ENCODE measurements at places on chromosomes 7 and 10. TPM values are rescaled to one million over a fixed set of nuclear protein-coding genes. Genes with fewer than 3 reads are reported as not detected.
A peak's percentile ranks its signal among the peaks of the same experiment; 100 is the strongest.

DNA sequence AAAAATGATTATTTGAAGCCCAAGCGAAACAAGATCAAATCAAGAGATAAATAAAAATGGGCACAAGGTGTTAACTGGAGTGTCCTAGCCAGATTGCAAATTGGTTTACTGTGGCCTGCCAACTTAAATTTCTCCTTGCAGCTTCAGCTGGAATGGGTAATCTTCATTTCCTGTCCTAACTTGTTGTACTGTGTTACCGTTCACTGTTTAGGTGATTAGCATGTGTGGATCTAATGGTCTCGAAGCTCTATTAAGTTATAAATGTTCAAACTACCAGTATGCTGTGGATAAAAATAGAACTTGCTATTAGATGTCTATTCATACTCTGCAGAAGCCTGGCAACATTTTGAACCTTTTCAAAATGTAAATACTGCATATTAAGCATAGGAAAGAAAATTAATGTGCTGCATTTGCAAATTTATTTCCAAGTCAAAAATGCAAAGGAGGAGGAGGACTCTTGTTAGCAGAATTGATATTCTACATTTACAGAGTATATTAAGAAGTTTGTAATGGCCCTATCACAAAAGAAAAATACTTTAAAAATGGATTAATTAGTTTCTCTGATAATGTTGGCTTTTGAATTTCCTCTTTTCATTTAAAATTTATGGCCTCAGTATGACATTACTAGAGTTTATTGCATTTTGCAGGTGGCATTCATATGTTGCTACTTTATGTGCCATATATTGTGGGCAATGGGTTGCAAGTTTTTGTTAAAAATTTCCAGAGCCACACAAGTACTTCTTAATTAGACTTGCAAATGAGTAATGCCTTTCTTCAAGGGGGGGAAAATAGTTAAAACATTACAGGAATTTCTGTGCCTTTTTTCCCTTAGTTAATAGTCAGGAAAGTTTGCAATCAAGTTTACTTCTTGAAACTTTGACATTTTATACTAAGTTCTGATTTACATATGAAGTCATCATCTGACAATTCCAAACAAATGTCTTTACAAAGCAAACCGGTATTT lies 92.1 kb downstream of the CABCOCO1 start:
- DNase-seq: no peak

- peak; percentile 25 for DNase-seq
Observed at GRCh38 chr7:131183611-131184119, 144.0 kb upstream of the MKLN1 start.

DNA sequence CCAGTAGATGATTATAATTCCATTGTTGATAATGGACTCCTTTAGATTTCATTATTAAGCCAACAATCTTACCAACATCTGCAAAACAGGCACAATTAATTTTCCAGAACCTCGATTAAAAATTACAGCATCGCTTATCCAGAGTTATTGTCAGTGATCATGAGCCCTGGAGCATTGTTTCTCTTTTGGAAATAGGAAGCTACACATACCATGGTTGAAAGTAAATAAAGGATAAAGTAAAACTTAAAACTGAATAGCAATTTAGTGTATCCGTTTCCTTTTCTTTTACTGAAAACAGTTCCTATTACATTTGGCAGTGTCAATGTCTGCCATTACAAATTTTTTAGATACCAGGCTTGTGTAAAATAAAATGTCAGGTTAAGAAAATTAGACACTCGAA lies 9.9 kb upstream of the HOXA2 start:
- no peak for DNase-seq

DNA sequence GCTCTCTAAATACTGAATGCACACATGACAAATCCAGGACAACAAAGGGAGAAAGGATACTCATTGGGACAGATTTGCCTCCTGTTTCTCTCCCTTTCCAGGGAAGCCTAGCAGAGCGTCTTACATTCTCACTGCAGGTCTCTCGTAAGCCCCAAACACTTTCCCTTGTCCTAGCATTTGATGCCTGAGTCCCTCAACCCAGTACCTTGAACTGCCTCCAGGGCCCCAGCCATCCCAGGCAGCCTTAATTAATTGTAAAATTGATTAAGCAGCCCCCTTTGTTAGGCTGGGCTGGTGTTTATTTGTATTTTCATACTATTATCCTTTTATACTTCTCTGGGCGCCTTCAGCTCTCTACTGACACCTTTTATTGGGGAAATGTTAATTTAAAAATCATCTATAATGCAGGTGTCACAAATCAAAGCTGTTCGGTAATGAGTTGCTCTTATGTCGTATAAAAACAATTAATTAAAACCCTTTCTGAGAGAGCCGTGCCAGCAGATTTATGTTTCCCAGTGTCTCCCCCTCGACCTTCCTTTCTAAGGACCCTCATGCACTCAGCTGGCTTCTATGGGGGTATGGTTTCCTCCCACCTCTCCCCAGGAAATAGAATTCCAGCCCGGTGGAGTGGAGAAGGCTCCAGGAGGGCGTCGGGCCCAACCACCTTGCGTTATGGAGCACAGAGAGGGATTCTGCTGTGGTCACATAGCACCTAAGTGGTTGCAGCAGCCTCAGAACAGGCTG lies 243.8 kb downstream of the RPS24 start:
- DNase-seq: no peak

GRCh38 chr7:44290252-44290620 lies 35.2 kb downstream of the CAMK2B start:
- DNase-seq: no peak

- no peak for DNase-seq
Observed at GRCh38 chr7:129684777-129685176, 73.3 kb downstream of the NRF1 start.

DNA sequence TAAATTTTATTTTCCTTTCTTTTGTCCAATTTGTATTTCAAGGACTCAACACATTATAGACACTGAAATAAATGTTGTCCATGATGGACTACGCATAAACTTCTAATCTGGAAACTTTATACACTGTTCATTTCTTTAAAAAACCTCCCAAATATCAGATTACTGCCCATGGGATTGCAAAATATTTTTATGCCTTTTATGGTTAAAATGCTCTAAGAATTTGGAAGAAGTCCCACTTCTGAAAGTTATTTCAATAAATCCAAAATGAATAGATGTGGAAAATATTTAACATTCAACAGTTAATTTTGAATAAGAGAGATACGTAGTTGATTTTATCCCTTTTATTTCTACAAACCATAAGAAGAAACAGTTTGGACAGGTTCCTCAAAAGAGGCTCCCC lies 46.1 kb downstream of the CABCOCO1 start:
- DNase-seq: no peak

DNA sequence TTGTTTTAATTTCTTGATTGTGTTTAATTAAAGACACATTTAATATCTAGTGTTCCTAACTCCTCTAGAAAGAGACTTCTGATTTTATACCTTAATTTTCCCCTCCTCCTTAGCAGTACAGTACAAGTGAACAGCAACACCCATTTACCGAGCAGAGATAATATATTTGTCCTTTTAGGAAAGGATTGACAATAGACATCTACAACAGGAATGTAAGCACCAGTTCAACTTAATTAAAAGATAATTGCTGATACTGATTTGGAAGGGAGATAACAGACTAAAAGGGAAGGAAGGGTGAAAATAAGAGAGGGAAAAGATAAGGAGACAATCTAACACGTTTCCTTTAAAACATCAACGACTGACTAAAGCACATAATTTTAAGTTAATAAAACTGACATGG lies 119.3 kb downstream of the SRPK2 start:
- DNase-seq: no peak

DNA sequence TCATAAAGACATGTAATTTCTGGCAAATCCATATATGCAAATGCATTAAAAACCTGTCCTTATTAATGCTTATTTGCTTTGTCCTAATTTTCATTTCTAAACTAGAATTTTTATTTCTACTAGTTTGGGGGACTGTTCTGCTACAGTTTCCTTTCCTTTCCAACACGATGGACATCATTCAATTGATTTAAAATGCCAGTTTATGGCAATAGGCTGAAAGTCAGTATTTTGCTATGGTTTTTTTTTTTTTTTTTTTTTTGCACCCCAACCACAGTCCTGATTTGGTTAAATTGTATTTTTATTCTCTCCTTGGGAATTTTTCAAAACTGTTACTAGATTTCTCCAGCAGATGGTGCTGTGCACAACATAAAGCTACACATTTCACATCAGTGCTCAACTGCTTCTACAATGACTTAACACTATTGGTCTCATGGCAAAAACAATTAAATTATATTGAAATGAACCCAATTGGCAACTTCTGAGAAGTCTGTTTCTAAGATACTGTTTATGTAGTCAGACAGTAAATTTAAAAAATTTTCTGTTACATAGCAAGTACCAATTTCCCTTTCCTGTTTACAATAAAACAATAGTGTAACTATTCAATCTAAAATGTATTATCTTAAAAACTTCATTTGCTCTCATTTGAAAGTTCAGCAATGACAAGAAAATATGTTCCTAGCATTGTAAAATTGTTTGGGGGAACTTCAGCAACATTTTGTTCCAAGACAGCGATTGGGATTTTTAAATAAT lies 193.8 kb upstream of the CCDC6 start:
- DNase-seq: peak; percentile 58

GRCh38 chr10:78225594-78225993 lies 191.9 kb downstream of the RPS24 start:
- no peak for DNase-seq

- no peak for DNase-seq
Observed at GRCh38 chr10:63346015-63346441, 119.7 kb downstream of the JMJD1C start.

DNA sequence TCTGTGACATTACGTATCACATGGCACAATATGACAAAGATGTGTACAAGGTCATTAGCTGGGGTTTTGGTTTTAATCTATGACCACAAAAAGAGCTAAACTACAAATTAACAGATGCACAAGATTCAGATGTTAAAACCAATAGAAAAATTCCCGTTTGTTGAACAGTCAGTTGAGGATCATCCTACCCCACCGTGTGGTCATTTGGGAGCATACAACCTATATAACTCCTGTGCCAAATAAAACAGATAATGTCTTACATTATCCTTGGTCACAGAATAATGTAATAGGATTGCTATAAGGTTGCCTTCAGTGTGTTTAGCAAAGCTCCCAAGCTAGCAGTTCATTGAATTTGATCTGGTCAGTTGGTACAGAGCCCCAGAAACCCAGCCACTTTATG lies 28.2 kb downstream of the ASNS start:
- DNase-seq: no peak

GRCh38 chr7:24978843-24979469 lies 1.0 kb downstream of the OSBPL3 start:
- DNase-seq: no peak

DNA sequence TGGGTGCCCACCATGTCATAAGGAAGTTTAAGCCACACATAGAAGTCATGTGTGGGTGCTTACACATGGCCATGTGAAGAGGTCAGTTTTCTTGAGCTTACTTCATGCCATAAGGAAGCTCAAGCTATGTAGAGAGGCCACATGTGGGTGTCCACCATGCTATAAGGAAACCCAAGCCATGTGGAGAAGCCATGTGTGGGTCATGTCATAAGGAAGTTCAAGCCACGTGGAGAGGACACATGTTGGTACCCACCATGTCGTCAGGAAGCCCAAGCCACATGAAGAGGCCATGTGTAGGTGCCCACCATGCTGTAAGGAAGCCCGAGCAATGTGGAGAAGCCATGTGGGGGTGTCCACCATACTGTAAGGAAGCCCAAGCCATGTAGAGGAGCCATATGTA lies 1089.2 kb upstream of the AUTS2 start:
- no peak for DNase-seq

GRCh38 chr10:33804584-33804983 lies 470.1 kb upstream of the NRP1 start:
- no peak for DNase-seq

DNA sequence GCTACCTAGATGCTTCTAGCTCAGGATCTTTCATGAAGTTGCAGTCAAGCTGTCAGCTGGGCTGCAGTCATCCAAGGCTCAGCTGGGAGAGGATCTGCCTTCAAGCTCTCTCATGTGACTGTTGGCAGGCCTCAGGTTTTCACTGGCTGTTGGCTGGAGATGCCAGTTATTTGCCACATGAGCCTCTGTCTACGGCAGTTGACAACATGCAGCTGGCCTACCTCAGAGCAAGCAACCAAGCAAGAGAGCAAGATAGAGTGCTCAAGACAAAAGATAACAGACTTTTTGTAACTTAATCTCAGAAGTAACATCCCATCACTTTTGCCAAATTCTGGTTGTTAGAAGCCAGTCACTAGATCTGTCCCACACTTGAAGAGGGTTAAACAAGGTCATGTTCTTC lies 125.8 kb downstream of the TPST1 start:
- DNase-seq: no peak

GRCh38 chr10:43236176-43236850 lies 30.6 kb downstream of the RASGEF1A start:
- no peak for DNase-seq

DNA sequence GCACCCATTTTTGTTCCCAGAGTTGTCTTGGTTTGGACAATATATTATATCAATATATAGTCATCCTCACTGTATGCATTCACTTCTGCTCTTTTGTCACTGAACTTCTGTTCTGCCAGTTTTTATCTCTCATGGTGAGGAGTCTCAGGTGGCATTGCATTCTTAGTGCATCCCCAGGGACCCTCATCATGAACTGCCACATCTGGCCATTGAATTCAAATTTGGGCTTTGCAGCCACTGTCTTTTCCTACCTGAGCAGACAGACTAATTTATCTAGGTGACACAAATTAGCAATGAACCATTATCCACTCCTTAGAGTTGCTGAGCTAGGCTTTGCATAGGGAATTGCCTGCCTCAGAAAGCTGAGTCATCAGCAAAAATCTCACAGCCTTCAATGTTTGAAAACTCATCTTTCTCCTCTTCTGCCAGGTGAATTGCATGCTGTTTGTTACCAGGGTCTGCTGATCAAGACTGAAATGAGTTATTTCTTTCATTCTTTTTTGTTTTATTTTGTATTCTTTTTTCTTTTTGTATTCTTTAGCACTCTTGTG lies 316.8 kb upstream of the MTPN start:
- peak; percentile 88 for DNase-seq

DNA sequence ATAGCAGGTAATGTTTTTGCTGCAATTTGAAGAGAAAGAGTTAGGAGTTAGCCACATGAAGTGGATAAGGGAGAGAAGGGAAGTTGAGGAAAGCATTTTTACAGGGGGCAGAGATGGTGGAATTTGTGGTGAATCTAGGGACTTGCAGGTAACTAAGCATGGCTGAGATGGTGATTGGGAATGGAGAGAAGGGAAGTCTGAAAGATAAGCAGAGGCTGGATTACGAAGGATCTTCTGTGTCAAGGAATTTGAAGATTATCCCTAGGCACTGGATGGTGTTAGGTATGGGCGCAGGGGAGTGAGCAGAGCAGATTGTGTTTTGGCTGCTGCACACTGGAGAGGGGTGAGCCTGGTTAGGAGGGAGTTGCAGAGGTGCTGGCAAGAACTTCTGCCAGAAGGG lies 25.3 kb downstream of the ZRANB1 start:
- no peak for DNase-seq

The IDI2 gene
- not detected for total RNA-seq

The PAPSS2 gene
- not detected for total RNA-seq
